ENCODE measurements at places on chromosomes 13 and 19.

GRCh38 chr19:18230941-18231734 lies 4.9 kb upstream of the PDE4C start:
- no peak for DNase-seq

- DNase-seq = no peak
Measured at GRCh38 chr19:7288977-7289376, 5.2 kb downstream of the INSR start.

DNA sequence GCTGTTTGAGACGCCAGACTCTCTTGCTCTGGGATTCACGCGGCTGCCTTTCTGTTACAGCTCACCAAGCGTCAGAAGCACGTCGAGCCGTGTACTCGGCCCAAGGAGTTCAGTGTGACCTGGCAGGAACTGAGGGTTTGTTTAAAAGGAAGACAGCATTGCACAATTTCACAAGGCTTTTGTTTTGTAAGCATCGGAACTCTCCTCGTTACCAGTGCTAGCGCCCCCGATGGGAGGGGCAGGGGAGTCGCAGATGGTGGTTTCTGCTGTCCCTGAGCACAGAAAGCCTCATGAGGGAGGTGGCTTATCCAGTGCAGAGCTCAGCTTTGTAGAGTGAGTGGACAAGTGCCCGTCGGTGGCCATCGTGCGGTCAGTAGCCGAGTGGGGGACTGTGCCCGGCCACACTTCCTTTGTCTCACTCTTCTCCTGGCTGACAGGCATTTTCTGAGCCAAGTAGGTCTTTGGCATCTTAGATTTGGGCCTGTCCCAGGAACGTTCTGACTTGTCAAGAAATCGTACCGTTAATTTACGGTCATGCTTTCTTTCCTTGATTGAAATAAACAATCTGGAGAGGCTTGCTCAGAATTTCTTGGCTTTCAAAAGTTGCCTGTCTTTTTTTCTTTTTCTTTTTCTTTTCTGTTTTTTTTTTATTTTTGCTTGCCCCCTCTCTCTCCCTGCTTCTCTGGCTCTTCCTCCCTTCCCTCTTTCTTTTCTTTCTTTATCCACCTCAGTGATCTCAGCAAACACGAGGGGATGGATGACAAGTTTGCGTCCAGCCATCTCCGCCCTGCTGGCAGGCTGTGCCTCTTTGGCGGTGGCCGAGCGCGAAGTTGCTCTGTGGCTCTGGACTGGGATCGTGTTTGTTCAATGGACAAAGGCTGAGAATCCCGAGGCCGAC lies 7.7 kb downstream of the KDM4B start:
- peak; percentile 98 for DNase-seq

GRCh38 chr13:99981735-99982035 lies at the start of gene ZIC2:
TSS of gene ZIC2 (plus strand) at chr13:99981784. CDS start at chr13:99982065, 281 bp downstream.
- no peak for DNase-seq

- DNase-seq = no peak
Measured at GRCh38 chr19:53532362-53532761, 5.6 kb upstream of the ZNF331 start.

GRCh38 chr19:34853369-34853768 lies 73.3 kb upstream of the ZNF30 start:
- no peak for DNase-seq

DNA sequence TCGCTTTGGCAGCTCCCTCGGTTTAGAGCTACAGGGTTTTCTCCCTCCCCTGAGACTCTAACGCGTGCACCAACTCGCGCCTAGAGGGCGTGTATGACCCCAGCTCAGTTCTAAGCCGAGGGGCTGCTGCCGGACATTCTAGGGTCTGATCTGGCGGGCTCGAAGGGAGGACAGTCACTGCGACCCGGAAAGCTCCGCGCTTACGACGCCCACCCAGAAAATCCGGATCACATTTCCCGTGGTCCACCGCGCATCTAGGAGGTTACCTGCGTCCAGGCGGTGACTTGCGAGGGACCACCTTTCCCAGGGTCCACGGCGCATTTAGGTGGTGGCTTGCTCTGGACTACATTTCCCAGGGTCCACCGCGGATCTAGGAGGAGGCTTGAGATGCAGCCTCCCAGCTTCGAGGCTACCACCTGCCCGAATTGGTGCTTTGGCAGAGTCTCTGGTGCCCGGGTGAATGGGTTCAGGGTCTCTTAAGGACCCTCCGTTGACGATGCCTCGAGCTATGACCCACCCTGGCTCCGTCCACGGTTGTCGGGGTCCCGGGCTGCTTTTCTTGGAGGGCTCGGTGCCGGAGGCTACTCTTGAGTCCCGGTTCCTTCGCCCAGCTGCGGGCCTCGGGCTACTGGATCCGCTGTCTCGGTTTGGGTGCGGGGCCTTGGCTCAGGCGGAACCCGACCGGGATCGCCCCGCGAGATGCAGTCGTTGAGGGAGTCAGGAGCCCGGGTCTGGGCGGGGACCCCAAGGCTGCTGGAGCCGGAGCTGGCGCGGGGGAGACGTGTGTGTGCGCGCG lies 30.5 kb downstream of the ZNF146 start:
- DNase-seq = no peak

DNA sequence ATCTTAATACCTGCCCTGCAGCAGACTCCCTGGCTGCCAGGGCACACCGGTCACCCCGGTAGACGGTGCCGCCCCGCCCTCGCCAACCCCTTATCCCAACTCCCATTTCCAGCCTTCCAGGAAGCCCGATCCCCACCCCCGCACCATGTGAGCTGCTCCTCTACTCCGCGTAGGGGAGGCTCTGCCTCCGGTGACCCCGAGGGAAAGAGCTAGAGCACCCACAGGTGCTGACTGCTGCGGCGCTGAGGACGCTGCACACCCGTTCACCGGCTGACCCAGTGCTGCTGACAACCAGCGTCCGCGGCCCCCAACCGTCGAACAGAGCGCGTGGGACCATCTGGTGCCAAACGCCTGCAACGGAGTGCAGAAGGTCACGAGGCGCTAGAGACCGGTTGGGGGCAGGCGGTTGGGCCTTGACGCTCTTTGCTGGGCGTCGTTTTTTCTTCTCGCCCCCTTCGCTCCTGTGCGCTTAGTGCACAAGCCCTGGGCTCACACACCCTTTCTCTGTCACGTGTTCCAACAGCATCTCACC lies 59.6 kb upstream of the ZNF599 start:
- no peak for DNase-seq

DNA sequence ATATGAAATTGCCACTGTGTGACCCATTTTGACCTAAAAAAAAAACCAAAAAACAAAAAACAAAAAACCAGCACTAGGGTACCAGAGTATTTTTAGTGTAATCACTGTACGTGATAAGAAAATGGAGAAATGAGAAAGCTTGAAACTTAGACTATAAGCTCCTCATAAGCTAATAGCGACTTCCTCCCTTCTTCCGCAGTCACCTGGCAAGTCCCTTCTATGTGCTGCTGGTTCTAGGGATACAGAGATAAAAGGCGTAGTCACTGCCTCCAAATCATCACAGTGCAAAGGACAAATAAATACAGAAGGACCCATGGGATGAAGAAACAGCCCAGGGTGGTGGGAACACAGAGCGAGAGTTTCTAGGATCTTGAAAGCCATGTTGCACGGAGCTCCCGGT lies 190.3 kb downstream of the TM9SF2 start:
- DNase-seq = no peak

DNA sequence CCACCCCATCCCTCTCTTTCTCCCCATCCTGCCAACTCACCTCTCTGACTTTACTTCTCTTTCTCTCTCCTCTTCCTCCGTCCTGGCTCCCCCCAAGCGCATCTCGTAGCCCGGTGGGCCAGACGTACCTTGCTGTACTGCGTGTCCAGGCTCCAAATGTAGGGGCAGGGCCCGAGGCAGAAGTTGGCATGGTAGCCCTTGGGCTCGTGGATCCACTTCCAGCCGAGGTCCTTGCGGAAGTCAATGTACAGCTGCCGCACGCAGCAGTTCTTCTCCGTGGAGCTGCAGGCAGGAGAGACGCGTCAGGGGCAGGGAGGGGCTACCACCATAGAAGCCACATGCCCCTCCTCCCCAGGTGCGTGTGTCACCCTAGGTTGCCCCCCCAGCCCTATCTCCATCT lies 21.7 kb downstream of the TGFB1 start:
- DNase-seq = no peak

- no peak for DNase-seq
Measured at GRCh38 chr19:39277598-39277997, 9.4 kb downstream of the IFNL2 start.
